ENCODE measurements at places on chromosomes 2 and 18.

- no peak for DNase-seq
Observed at GRCh38 chr2:3146772-3147650, 230.6 kb downstream of the EIPR1 start.

- DNase-seq: no peak
Observed at GRCh38 chr18:3179430-3180089, 40.2 kb downstream of the MYOM1 start.

DNA sequence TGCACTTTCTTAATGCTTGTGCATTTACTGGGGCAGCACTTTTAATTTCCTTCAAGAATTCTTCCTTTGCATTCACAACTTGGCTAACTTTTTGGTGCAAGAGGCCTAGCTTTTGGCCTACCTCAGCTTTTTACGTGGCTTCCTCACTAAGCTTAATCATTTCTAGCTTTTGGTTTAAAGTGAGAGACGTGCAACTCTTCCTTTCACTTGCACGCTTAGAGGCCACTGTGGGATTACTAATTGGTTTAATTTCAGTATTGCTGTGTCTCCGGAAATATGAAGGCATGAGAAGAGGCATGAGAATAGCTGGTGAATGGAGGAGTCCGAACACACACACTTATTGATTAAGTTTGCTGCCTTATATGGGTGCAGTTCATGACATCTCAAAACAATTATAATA lies 354.1 kb downstream of the DLGAP1 start:
- no peak for DNase-seq

DNA sequence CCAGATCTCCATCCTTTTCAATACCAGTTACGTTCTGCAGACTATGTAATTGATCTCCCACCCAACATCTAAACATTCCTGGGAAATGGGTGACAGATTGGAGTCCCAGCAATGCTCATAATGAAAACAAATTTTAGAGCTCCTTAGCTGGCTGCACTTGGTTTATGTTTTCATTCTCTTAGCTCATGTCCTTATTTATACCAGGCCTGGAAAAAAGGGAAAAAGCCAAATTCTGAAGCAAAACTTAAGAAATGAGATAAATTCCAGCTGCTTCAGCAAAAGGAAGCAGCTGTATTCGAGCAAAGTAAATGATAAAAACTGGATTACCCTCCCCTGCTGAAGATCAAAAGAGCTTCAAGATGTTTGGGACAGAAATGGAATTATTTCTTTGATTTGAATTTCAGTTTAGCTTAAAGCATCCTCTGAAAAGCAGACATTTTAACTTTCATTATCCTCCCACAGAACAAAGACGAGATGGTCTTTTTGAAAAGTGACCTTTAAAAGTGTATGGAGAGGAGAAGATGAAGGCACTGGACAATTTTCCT lies 196.5 kb upstream of the THUMPD2 start:
- DNase-seq: no peak

- DNase-seq: peak; percentile 67
Observed at GRCh38 chr18:49174478-49174877, 223.7 kb upstream of the SMAD7 start.

DNA sequence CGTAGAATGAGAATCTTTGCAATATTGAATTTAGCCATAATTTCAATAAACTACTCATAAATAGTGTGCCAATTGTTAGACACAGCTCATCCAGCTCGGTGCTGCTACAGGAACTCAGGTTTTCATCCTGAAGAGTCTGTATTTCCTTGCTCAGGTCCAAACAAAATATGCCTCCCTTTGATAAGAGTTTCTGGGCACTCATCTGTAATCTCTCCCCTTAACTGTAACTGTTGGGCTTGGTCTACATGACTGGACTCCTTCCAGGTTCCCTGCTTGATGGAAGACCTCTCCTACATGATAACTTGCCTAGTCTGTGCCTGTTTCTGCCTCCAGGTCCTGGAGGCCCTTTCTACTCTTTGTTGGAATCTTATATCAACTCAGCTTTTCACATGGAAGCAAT lies 57.9 kb downstream of the GCA start:
- DNase-seq: no peak

GRCh38 chr2:113251118-113251517 lies 27.6 kb downstream of the PAX8 start:
- no peak for DNase-seq

DNA sequence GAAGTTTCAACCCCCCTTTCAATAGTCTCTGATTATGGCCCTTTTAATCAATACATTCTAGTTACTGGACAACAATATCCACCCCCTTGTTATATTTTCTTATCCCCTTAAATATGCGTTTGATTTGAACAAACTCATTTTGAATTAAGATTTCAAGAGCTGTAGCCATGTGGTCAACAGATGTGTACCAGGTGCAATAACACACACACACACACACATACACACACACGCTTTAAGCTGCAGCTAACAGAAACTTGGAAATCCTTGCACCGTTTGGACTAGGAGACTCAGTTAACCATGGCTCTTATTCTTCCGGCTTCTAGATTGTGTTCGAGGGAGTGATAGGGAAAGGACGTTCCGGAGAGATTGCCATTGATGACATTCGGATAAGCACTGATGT lies 82.8 kb downstream of the NRP2 start:
- no peak for DNase-seq

- DNase-seq: no peak
Observed at GRCh38 chr2:240304746-240305161, 130.7 kb upstream of the GPC1 start.

DNA sequence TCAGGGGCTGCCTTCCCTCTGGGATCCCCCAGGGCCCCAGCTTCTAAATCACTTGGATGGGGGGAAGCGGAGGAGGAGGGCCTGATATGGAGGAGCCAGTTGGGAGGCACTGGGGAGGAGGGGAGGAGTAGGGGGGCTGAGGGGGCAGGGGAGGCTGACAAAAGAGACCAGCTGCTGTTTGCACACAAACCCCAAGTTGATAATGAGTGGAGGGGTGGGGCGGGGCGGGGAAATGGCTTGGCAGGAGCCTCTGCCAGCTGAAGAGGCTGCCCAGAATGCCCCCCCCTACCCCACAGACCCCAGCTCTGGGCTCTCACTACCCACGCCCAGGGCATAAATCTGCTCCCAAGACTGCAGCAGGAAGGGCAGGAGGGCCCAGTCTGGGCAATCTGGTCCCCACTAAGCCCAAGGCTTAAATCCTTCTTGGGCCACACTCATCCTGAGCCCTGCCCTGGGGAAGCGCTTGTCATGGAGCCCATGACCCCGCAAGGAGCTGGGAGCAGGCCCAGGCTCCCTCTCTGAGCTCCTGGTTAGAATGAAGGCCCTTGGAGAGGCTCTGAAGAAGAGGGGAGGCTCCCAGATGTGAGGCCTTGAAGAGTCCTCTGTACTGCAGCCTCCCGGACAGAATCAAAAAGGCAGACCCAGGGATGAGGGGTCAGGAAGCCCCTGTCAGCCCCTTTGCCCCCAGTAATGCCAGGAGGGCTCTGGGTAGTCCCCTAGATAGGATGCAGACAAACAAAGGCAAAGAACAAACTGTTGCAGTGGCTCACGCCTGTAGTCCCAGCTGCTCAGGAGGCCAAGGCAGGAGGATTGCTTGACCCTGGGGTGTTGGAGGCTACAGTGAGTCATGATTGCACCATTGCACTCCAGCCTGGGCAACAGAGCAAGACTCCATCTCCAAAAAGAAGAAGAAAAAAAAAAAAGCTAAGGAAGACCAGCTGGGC lies 24.8 kb upstream of the PTMA start:
- no peak for DNase-seq

DNA sequence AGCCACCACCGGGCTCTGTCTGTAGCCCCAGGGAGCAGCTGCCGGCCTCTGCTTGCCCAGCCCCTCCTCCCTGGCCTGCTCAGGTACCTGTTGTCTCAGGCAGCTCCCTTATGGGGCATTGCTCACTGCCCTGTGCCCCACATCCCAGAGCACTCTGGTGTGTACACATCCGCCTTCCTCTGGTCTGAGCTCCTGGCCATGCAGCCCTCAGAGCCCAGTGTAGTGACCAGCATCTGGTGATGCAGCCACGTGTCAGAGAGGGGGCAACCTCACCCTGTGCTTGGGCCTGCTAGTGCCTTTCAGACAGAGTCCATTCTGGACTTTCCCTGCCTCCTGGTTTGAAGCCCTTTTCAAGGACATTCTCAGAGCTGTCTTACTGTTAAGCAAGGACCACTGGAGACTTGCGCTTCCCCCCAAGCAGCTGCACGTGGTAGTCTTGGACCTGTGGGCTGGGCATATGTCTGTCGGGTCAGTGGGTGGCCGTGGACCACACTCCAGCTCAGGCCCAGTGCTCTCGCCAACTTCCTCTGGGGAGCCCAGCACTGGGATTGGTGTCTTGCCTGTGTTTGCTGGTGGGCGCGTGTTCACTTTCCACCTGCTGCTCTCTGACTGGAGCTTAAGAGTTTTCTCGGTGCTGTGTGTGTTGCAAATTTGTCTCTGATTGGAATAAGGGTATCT lies 30.7 kb downstream of the DGKD start:
- no peak for DNase-seq
